ENCODE measurements at places on chromosomes 7 and 10.

DNA sequence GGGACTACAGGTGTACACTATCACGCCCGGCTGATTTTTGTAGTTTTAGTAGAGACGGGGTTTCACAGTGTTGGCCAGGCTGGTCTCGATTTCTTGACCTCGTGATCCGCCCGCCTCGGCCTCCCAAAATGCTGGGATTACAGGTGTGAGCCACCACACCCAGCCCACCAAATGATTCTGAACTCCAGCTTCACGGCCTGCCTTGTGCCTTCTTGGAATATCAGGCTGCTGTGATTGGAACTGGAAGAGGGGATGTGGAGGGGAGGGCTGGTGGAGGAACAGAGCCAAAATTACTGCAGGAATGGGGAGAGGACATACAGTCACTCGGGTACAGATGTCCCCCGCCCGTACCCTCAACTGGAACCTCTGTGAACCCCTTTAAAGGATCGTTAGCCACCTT lies 268.4 kb downstream of the ACTR3B start:
- no peak for DNase-seq

DNA sequence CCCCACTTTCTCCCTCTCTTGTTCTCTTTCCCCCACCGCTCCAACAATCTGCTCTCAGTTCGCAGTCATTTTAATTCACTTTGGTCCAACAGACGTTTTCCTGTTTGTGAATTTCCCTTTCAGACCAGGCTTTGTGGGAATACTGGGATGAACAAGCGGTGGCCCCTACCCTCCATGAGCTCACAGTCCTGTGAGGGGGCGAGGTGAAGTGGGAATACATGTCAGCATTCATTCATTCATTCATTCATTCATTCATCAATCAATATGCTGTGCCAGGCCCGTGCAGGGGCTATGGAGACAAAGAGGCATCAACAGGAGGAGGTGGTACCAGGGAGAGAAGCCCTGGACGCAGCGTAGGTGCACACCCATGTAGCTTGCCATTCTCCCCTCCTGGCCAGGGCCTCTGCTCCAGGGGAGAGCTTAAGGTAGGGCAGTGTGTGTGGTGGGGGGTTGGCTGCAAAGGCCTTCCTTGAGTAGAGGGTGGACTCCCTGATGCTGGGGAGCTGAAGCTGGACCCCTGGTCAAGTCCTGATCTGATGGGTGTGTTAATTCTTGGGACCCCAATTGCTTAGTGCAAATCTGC lies 16.1 kb downstream of the PRF1 start:
- no peak for DNase-seq

GRCh38 chr7:122919643-122920181 lies 33.5 kb upstream of the CADPS2 start:
- DNase-seq: no peak

DNA sequence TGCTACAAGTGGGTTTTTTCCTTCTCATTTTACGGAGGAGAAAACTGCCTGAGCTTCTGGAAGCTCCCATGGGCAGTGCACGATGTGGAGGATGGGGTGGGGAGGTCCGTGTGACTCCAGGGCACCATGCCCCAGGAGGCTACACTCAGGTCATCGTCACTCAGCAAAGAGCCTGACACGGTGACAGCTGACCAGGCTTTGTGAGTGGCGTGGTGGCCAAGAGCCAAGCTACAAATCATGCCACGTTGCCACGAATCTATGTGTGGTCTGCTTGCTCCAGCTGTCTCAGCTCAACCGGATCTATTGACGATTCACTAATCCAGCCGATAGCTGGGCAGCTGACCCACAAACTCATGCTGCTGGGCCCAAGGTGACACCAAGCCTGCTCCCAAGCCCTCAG lies 27.6 kb upstream of the C10orf71 start:
- no peak for DNase-seq

DNA sequence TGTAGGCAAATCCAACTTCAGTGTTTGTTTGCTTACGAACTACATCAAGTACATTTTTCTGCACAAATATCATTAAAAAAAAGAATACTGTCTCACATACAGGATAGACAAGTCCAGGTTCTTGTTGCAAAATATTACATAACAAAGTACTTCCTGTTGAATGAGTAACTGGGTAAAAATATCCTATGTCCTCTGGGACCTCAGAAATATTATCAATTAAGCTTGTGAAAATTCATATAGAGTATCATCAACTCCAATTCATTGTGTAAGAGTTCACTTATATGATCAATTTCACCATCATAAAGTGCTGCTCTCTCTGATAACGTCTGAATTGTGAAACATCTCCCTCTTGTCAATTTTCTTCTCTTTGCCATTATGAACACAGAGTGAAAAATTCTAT lies 22.6 kb downstream of the HERC4 start:
- DNase-seq: no peak

GRCh38 chr7:13098161-13098560 lies 410.7 kb downstream of the ARL4A start:
- DNase-seq: no peak

- DNase-seq: no peak
These were observed 603.0 kb downstream of the PCDH15 start for GRCh38 chr10:54198051-54198450.

- DNase-seq: no peak
These were observed 31.8 kb downstream of the ZNF467 start for GRCh38 chr7:149741629-149742028.

- DNase-seq: no peak
These were observed 17.1 kb upstream of the SCIN start for GRCh38 chr7:12553416-12553815.

Data from activated T-helper 1 cell treated with Interleukin-2 at 50 U/mL for 16 hours (primary cell).